Spleen (tissue), 13 donors: ENCODE measurements at places on chromosomes 1 and 21. TPM values are rescaled to one million over a fixed set of nuclear protein-coding genes. Genes with fewer than 3 reads are reported as not detected.
A peak's percentile ranks its signal among the peaks of the same experiment; 100 is the strongest.

GRCh38 chr1:162276493-162276892 lies 100.2 kb downstream of the SPATA46 start:
- DNase-seq = no peak

The ASPM gene
- 0.70 TPM for polyA plus RNA-seq

DNA sequence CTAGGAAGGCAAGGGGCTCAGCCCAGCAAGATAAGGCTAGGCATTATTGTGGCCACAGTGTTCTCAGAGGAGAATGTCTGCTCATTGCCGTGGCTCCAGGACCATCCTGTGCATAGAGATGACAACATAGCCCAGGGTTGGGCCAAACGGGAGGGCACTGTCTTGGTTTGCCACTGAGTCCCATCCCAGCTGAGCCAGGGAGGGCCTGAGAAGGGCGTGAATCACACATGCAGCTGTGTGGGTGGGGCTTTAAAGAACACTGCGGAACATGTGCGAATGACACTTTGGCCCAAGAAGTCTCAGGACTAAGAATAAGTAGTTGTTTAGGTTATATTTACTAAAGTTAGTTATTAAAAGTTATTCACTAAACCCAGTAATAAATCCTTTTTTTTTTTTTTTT lies 18.5 kb downstream of the CHAF1B start:
- no peak for DNase-seq

GRCh38 chr1:63987628-63988024 lies 213.8 kb downstream of the ROR1 start:
- no peak for DNase-seq

DNA sequence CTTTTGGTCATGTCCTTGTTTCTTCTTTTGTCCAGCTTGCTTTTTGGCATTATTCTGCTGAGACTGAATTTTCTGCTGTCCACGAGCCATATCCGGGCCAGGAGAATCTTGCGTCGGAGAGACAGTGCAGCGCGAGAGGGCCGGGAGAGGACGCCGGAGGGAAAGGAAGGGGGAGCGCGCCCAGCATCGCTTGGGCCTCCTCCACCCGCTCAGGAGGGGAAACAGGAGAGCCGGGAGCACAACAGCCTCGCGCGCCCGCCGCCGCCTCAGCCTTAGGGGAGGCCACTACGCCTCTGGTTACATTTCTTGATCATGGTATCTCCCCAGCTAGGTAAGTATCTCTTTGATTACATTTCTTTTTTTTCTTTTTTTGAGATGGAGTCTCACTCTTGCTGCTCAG lies 7.4 kb upstream of the DEGS1 start:
- DNase-seq = peak; percentile 90

The UQCRHL gene
- 2.4 TPM for polyA plus RNA-seq

GRCh38 chr21:40208206-40208947 lies 341.1 kb downstream of the PCP4 start:
- DNase-seq = no peak

DNA sequence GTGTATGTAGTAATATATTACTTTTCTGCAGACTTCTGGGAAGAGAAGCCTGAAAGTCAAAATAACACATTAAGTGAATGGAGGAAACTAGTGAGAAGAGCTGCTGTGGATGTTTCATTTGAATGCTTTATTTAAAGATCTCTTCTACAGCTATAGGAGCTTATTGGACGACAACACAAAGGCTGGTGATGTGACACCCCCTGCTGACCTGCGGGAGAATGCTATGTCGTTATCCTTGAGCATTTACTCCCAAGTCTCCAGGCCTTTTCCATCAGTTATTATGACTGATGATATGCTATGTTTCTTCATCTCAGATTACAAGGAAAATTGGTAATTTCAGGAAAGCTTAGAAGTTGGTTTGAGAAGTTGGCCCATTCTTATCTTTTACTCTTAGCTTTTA lies 22.3 kb upstream of the PLA2G4A start:
- DNase-seq = no peak

- no peak for DNase-seq
These were observed 4.1 kb upstream of the GRIK3 start for GRCh38 chr1:37038227-37039093.

DNA sequence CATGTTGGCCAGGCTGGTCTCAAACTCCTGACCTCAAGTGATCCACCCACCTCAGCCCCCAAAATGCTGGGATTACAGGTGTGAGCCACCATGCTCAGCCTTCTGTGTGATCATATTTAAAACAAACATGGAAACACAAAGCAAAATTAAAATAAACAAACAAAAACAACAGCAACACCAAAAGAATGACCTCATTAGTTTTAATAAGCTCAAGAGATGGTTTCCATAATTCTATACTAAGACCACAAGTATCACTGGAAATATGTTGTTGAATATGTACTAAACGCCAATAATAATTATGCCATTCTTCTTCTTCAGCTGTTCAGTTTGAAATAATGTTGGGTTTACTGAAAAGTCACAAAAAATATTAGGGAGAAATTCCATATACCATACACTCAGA lies 526.4 kb downstream of the LRRIQ3 start:
- DNase-seq = no peak
